Activated CD4-positive, alpha-beta T cell treated with anti-CD3 and anti-CD28 coated beads for 36 hours (primary cell): ENCODE measurements at places on chromosomes 1 and 21. TPM values are rescaled to one million over a fixed set of nuclear protein-coding genes. Genes with fewer than 3 reads are reported as not detected.

GRCh38 chr21:16215663-16216183, 485.9 kb downstream of the USP25 start:
- H3K36me3 ChIP-seq = no peaks in the 10 kb centered on the region
- DNase-seq = no peak
- no peak overlapping the region for H3K4me3 ChIP-seq
- no peaks in the 10 kb centered on the region for H3K4me1 ChIP-seq
- H3K27ac ChIP-seq = no peak overlapping the region

DNA sequence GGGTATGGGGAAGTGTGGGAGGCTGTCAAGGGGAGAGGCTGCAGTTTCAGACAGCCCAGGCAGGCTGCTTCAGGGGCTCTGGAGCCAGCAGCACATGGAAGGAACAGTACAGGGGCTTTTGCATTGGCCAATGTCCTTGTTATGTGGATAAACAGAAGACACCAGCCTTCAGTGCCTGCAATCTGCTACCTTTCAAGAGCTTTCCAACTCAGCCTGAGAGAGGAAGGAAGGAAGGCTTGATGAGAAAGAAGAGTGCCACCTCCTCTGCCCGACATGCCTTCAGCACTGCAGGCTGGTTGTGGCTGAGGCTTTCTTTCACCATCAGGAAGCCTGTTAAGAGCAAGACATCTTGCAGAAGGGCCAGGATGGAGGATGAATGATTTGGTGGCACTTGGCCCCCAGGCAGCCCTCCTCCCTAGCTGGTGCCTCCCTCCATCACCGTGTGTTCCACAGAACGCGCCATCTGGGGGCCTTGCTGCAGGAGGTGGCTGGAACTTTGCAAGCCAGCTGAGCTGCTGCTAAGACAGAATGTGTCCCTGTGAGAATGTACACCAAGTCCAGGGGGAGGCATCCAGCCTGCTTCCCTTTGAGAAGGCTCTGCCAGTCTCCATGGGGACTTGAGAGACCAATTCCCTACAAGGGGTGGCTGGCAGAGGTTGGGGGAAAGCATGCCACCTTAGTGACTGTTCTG, 372.4 kb upstream of the PROX1 start:
- no peak overlapping the region for H3K4me3 ChIP-seq
- no peak for DNase-seq
- H3K27ac ChIP-seq = no peak overlapping the region
- H3K36me3 ChIP-seq = no peaks in the 10 kb centered on the region

DNA sequence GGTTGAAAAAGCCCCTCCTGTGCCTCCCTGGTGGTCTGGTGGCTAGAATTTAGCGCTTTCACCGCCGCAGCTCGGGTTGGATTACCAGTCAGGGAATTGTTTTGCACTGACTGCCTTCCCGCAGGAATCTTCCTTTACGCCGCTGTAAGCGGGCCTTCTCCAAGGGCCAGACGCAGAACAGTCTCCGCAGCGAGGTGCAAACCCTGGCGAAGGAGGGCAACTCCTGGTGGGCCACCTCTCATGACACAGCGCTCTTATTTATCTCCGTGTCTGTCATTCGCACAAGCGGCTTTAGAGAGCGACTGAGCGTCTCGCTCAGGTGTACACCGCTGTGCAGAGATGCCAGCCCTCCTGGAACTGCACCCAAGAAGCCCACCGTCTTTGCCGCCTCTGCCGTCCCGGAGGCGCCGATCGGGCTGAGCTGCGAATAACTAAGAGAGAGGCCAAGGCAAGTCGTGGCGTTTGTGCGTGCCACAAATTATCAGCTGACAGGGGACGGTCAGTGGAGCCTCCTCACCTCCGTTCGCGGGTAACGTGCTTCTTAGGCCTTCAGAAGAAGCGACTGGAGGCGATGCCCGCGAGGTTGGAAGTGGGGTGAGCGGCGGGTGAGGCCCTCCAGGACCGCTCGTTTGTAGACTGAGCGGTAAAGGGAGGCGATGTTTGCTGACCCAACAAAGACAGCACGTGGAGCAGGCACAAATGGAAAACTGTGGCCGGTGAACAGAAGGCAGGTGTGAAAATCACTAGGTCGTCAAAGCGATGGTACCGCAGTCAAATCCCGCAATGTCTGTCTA, 93.5 kb downstream of the PRKAB2 start:
- H3K4me1 ChIP-seq = peaks cover 31% of the 10 kb centered on the region
- H3K36me3 ChIP-seq = no peaks in the 10 kb centered on the region
- H3K4me3 ChIP-seq = peak overlapping the region; percentile 60
- DNase-seq = peak; percentile 12
- no peak overlapping the region for H3K27ac ChIP-seq

DNA sequence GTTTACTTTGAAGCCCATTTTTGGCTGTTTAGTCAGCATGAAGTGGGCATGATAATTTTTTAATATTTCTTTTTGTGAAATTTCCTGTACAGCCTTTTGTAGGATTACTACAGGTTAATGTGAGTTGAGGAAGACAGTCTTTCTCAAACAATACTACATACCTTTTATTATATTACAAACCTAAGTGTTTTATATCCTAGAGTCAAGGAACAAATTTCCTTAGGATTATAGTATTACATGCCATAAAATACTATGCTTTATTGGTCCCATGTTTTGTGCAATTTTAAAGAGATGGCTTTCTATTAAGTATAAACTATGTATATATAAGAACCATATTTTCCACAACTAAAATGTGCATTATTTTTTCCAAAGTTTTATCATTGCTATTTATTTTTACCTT, 9.2 kb upstream of the CHAF1B start:
- H3K27ac ChIP-seq = no peak overlapping the region
- peaks cover 24% of the 10 kb centered on the region for H3K36me3 ChIP-seq
- no peak overlapping the region for H3K4me3 ChIP-seq
- no peak for DNase-seq
- no peaks in the 10 kb centered on the region for H3K27me3 ChIP-seq

Gene ZSCAN20
- 5.4 TPM for total RNA-seq

Gene PTGFRN
- 11.6 TPM for total RNA-seq

- peaks cover 85% of the 10 kb centered on the region for H3K4me1 ChIP-seq
- H3K27ac ChIP-seq = peak overlapping the region; percentile 76
- no peaks in the 10 kb centered on the region for H3K27me3 ChIP-seq
- no peak for DNase-seq
- peaks cover 17% of the 10 kb centered on the region for H3K36me3 ChIP-seq
Measured at GRCh38 chr1:25774206-25774803, 25.7 kb upstream of the SELENON start.

- no peak overlapping the region for H3K27ac ChIP-seq
- no peaks in the 10 kb centered on the region for H3K27me3 ChIP-seq
- DNase-seq = no peak
- H3K4me1 ChIP-seq = peaks cover 26% of the 10 kb centered on the region
Measured at GRCh38 chr1:207747627-207748492, 4.0 kb upstream of the CD46 start.

DNA sequence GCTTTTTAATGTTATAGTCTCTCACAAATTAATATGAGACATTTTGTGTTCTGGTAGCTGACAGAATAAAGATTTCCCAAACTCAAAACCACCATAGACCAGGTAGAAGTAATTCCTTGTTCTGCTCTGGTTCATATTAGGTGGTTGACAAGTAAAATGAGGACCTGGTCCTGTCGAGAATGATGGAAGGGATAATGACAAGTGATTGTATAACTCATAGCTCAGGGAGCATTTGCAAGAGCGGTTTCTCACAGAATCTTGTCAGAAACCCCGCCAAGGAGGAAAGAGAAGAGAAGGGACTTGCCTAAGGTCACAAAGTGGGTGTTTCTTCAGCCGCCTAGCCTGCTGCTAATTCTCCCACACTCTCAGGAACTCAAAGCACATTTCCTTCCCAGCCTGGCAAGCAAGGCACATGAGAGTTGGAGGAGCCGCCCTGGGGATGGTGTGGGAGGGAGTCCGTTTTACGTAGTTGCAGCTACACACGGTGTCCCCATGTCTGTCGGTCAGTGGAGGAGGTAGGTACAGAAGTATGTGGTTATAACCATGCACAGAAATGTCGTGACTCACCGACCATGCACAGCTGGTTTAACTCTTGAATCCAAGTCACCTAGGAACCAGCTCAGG, 46.5 kb downstream of the SAMD13 start:
- no peak for DNase-seq
- H3K27ac ChIP-seq = no peak overlapping the region
- no peak overlapping the region for H3K4me3 ChIP-seq
- H3K36me3 ChIP-seq = no peaks in the 10 kb centered on the region

DNA sequence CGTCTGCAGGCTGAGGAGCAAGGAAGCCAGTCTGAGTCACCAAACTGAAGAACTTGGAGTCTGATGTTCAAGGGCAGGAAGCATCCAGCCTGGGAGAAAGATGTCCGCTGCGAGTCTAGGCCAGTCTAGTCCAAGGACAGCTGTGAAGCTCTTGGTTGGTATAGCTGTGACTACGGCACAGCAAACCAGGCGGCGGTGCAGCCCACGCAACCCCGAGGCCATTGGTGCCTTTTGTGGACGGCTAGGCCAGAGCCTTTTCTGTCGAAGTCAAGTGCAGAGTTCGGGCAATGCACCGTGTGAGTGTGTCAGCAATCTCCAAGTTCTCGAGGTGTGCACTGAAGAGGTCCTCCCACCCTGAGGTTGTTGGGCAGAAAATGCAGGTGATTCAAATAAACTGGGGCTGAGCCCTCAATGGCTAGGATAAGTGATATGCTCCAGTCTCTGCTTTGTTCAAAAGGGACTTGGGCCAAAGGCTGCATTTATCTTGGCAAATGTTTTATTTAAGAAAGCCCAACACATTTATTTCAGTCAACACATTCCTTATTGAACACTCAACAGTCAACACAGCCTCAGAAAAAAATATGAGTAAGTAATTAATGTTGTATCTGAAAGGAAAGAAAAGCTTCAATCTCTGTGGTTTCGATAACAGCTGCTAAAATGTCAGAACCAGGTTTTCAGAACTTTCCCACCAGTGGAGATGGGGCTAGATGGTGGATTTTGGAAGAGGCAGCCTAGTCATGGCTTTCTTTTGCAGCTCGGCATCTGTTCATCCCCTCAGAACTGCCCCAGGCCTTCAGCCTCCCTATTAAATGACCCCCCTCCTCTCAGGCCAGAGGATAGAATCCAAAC, 78.1 kb upstream of the COX20 start:
- H3K4me1 ChIP-seq = no peaks in the 10 kb centered on the region
- H3K4me3 ChIP-seq = no peak overlapping the region
- DNase-seq = no peak
- H3K27me3 ChIP-seq = peaks cover 2% of the 10 kb centered on the region

DNA sequence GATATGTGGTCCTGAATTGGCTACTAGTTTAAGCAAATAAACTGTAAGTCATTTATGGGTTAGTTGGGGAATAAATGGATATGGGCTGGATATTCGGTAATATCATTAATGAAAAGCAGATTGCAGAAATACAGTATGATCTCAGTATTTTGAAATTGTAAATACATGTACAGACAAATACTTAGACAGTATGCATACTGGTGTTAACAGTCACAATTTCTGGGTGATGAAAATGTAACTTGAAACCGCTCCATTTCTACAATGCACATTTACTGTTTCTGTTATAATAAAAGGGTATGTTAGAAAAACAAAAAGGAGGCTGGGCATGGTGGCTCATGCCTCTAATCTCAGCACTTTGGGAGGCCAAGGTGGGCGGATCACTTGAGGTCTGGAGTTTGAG, 28.0 kb downstream of the BLZF1 start:
- DNase-seq = no peak
- H3K4me3 ChIP-seq = no peak overlapping the region
- H3K27ac ChIP-seq = no peak overlapping the region
- H3K27me3 ChIP-seq = no peaks in the 10 kb centered on the region
- H3K36me3 ChIP-seq = peaks cover 21% of the 10 kb centered on the region

- no peaks in the 10 kb centered on the region for H3K36me3 ChIP-seq
- H3K4me3 ChIP-seq = no peak overlapping the region
- H3K4me1 ChIP-seq = peaks cover 3% of the 10 kb centered on the region
Measured at GRCh38 chr1:48229317-48229716, 6.8 kb downstream of the SLC5A9 start.

GRCh38 chr21:32920474-32920873, 105.3 kb upstream of the OLIG2 start:
- H3K27me3 ChIP-seq = no peaks in the 10 kb centered on the region
- peaks cover 7% of the 10 kb centered on the region for H3K4me1 ChIP-seq
- no peak for DNase-seq
- H3K36me3 ChIP-seq = peaks cover 4% of the 10 kb centered on the region
- no peak overlapping the region for H3K4me3 ChIP-seq

DNA sequence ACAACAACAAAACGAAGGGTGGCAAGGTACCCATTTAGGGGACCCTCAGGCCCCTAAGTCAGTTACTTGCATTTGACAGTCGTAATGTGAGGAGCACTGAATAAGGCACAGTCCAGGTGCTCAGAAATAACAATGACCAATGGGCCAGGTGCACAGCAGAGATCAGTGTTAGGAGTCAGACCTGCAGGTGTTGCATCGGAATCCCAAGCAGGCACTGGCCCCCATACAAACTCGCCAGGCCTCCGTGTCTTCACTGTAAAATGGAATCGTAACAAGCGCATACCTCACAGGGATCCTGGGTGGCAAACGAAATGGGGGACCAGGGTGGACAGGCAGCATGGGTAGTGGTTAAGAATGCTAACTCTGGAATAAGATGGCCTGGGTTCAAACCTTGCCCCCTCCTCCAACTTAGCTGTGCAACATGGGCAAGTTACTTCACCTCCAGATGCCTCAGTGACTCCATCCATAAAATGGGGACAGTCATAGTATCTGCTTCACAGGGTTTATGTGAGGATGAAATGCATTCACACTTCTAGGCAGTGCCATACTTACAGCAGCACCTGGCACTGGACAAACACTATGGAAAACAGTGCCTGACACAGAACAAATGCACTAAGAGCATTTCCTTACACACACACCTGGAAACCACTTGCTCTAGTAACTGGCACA, 20.2 kb downstream of the RCAN1 start:
- H3K4me3 ChIP-seq = no peak overlapping the region
- H3K27me3 ChIP-seq = no peaks in the 10 kb centered on the region
- no peak overlapping the region for H3K27ac ChIP-seq
- H3K4me1 ChIP-seq = peaks cover 8% of the 10 kb centered on the region
- DNase-seq = no peak
- no peaks in the 10 kb centered on the region for H3K36me3 ChIP-seq

DNA sequence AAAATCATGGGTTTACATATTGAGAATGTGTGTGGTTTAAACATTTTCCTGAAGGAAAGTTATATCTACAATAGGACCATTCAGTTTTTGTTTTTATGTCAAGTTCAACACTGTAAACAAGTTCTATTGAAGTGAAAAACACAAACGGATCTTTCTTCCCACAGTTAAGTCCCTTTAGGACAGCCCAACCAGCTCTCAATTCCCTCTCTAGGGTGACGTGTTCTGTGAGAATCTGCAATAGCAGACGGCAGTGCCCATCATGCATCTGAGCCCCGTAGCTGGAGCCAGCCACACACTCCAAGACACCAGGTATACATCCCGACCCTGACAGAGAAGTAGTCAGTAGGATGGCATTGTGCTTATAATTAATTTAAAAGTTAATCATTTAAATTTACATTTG, 26.3 kb upstream of the IVNS1ABP start:
- no peak overlapping the region for H3K4me3 ChIP-seq
- H3K27me3 ChIP-seq = no peaks in the 10 kb centered on the region
- no peak for DNase-seq
